ENCODE measurements at places on chromosomes 1 and 21.

GRCh38 chr1:105678334-105678733 lies 1378.1 kb upstream of the PRMT6 start:
- DNase-seq: no peak

DNA sequence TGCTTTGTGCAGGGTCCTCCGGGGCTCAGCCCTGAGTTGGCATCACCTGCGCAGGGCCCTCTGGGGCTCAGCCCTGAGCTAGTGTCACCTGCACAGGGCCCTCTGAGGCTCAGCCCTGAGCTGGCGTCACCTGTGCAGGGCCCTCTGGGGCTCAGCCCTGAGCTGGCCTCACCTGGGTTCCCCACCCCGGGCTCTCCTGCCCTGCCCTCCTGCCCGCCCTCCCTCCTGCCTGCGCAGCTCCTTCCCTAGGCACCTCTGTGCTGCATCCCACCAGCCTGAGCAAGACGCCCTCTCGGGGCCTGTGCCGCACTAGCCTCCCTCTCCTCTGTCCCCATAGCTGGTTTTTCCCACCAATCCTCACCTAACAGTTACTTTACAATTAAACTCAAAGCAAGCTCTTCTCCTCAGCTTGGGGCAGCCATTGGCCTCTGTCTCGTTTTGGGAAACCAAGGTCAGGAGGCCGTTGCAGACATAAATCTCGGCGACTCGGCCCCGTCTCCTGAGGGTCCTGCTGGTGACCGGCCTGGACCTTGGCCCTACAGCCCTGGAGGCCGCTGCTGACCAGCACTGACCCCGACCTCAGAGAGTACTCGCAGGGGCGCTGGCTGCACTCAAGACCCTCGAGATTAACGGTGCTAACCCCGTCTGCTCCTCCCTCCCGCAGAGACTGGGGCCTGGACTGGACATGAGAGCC lies 22.7 kb downstream of the COL6A1 start:
- no peak for DNase-seq

DNA sequence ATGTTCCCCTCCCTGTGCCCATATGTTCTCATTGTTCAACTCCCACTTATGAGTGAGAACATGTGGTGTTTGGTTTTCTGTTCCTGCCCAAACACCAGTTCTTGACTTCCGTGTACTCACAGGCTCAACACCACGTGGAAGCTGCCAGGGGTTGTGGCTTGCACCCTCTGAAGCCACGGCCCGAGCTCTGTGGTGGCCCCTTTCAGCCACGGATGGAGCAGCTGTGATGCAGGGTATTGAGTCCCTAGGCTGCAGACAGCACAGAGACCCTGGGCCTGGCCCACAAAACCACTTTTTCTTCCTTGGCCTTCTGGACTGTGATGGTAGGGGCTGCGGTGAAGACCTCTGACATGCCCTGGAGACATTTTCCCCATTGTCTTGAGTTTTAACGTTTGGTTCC lies 111.6 kb downstream of the SYT14 start:
- DNase-seq: no peak

DNA sequence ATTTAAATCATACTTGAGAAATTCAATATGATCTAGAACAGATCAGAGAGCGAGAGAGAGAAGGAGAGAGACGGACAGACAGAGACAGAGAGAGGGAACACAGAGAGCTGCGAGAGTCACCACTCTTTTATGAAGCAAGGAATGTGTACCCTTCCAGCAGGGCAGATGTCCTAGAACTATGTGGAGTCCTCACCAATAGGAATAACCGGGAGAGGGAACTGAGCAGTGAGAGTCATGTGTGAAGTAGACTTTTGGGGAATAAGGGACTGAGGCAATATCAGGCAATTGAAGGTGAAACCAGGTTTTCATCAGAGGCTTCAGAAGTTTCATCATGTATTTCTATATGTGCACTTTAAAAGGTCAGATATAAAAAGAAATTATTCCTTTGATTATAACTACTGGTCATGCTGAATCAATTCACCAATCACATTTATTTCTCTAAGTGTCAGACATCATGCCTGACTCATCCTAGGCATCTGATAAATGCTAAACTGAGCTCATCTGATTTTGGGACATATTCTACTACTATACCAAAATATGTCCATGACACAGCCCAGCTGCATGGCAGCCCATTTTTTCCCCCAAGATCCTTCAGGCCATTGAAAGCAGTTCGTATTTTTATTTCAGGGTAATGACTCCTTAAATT lies 22.4 kb downstream of the VTCN1 start:
- DNase-seq: no peak

GRCh38 chr1:206079135-206079534 lies 26.2 kb downstream of the RHEX start:
- no peak for DNase-seq

Data from renal cortex interstitium (tissue), 15 donors.